NCI-H524 (cell line): ENCODE measurements at places on chromosomes 7 and 10.

- no peak for DNase-seq
Observed at GRCh38 chr10:1256432-1256725, 200.2 kb downstream of the WDR37 start.

GRCh38 chr10:30392564-30392990 lies 41.4 kb upstream of the MAP3K8 start:
- DNase-seq: peak; percentile 18

DNA sequence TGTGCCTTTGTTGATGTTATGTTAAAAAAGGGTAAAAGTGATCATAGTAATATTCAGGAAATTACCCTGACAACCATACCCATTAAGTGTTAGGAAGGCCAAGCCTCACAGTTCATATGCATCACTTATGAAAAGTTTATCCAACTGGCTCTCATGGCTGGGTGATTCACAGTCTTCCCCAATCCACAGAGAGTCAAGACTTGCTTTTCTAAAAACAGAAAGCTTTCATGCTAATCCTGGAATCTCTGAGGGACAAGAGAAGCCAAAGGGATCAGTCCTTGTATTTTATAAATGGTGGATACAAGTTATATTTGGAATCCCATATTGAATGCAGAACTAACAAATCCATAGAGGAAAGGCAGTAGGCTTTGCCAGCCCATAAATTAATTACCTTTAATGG lies 218.3 kb downstream of the JAZF1 start:
- DNase-seq: no peak

DNA sequence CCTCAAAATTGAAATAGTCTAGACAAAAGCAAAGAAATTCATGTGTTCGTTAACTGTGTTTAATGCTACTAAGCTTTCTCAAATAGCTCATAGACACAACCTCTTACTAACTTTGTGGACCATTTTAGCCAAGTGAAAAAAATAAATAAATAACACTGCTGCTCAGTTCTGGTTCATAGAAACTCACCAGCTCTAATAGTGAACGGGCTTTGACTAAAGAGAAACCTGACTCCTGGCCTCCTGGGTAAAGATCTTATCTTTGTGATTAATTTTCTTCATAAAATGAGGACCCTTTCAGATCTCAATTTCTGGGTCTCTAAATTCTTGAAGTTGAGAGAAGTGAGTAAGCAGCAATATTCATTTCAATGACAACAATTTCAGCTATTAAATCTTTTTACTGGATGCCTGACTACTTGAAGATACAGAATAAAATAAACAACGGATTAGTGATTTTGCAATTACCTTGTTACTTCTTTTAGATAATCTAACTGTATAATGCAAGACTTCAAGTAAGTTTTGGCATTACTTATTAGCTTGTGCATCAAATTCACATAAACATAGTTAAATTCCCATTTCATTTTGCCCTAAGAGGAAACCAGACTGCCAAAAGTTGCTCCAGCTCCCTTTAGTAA lies 3.1 kb downstream of the CADPS2 start:
- no peak for DNase-seq

DNA sequence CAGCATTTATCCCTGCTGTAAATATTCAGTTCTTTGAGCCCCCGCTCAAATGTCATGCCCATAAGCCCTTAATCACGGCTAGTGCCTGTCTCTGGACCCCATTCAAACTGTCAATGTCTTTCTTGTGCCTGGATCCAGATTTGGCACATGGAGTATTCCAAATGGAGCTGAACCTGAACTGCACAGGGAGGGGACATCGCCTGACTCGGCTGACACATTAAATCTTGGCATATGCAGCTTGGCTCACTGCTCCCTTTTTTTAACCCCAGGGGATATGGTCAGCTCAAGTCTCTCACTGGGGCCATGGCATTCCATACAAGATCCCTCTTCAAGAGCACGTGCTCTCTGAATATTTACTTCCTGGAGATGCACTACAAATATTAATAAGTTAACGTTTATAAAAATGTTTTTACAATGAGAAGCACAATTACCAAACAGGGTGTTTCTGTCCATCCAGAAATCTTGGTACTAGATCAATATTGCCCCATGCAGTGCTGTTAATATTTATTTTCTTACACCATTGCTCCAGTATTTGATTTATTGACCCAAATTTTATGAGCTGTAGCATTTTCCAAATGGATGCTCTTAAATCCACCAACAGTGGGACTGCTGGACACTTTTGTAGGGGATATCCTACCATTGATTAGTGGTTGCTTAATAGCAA lies 57.4 kb downstream of the FGFR2 start:
- DNase-seq: peak; percentile 57

- DNase-seq: peak; percentile 25
Observed at GRCh38 chr7:142516038-142516501, 233.2 kb upstream of the PRSS1 start.

- DNase-seq: no peak
Observed at GRCh38 chr10:106957823-106958588, 206.5 kb downstream of the SORCS1 start.

DNA sequence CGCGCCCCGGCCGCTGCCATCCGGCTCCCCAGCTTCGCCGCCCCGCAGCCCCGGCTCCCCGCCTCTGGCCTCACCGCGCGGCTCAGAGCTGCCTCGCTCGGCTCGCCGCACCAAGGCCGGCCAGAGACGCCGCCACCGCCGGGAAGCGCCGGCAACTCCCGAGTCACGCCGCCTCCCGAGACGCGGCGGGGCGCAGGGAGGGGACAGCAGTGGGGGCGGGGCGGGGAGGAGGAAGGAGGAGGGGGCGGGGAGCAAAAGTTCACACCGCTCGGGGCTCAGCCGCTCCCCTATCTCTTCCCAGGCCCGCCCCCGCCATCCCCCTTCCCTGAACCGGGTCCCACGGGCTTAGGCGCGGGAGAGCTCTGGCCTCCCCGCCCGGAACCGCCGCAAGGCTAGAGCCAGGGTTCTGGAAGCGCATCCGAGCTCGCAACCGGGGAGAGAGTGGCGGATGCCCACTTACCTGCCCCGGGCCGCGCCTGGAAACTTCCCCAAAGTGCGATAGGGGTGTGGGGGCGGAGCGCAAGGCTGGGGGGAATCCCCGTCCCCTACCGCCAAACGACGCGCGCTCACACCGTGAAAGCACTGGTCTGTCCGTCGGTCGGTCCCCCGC lies 1.0 kb downstream of the CHST15 start:
- no peak for DNase-seq

DNA sequence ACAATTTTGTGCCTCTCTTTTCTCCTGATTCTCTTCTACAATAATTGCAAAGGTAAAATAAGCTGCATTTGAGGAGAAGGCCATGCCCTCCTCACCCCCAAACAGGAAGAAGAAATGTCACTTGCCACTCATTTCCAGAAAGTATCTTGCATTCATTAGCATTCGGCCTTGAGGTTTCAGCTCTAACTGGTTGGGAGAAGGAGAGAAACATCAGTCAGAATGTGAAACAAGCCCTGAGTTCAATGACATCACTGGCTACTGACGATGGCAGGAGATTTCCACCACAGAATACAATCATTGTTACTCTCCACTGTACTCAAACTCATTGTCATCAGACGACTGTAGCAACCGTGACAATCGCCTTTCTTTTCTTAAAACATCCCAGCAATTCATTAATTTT lies 72.8 kb downstream of the PRKCQ start:
- DNase-seq: no peak

GRCh38 chr10:31947144-31947926 lies 18.7 kb upstream of the ARHGAP12 start:
- no peak for DNase-seq

DNA sequence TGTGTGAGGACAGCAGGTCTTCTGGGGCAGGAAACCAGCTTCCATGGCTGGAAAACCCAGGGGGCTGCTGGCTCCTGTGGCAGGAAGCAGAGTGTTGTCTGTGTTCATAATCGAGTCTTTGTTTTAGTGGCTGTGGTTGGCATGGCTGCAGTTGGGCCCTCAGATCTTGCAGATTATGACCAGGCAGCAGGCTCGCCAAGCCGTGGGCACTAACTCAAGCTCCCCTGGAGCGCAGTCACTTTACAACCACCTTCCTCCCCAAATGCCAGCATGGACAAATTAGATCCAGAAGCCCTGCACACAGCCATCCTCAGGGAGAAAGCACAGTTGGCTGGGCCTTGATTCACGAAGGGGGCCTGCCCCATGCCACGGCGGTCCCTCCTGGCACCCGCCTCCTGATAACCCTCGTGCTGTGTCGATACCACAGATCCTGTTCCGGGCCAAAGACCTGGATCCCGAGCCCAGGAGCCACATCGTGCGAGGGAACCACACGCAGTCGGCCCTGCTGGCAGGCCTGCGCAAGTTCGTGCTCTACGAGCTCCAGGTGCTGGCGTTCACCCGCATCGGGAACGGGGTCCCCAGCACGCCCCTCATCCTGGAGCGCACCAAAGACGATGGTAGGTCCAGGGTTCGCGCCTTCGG lies 552.5 kb upstream of the FOXK1 start:
- DNase-seq: no peak

- DNase-seq: no peak
Observed at GRCh38 chr7:71477441-71477840, 345.5 kb downstream of the GALNT17 start.

DNA sequence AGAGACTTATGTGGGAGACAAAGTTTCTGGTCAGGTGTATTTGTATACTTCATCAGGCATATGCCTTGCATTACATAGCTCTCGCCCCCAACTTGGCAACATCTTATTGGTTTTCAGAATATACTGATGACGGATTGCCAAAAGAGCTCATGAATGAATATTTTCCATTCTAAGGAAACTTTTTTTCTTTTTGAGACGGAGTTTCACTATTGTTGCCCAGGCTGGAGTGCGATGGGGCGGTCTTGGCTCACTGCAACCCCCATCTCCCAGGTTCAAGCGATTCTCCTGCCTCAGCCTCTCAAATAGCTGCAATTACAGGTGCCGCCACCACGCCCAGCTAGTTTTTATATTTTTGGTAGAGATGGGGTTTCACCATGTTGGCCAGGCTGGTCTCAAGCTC lies 6.0 kb downstream of the CYCS start:
- no peak for DNase-seq

DNA sequence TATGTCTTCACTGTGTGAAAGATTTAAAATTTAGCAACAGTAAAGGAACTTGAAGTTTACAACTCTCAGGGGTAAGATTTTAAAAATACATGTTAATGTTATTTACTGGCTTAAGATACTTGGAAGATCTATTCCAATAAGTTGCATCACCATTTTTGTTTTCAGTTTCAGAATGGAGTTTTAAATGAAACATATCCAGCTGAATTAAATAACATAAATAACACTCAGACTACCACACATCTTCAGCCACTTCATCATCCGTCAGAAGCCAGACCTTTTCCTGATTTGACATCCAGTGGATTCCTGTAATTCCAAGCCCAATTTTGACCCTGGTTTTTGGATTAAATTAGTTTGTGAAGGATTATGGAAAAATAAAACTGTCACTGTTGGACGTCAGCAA lies 44.3 kb downstream of the AHR start:
- DNase-seq: no peak

GRCh38 chr7:24595671-24596418 lies 22.6 kb downstream of the PALS2 start:
- no peak for DNase-seq

DNA sequence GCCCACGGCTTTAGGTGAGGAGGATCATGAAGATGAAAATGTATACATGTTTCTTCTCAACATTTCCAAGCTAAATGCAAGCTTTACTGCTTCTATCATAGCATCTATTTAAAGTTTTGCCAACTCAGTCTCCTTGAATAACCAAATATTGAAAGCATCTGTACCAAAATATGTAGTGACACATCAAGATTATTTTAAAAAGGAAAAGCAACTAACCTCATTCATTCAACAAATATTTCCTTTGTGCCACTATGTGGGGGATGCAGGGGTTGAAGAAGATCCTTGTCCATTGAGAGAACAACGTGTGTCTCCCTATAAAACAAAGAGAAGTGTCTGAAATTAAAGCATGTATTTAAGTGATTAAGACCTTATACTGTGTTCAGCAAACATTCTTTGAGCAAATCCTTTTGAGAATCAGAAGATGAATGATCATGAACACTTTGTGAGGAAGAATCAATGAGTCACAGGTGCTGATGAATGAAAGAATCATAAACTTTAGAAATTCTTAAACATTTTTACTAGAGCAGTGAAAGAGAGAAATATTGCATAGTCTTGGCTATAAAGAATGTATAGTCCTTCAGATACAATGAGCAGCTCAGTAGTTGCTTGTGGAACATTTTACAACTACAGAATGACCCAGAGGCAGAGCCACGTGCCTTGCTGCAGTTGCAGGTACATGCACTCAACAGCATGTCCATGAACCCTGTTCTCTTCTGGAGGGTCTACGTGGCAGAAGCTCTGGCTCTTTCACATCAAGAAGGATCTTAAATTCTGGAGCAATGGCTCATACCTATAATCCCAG lies 13.9 kb downstream of the TAS2R60 start:
- DNase-seq: no peak

DNA sequence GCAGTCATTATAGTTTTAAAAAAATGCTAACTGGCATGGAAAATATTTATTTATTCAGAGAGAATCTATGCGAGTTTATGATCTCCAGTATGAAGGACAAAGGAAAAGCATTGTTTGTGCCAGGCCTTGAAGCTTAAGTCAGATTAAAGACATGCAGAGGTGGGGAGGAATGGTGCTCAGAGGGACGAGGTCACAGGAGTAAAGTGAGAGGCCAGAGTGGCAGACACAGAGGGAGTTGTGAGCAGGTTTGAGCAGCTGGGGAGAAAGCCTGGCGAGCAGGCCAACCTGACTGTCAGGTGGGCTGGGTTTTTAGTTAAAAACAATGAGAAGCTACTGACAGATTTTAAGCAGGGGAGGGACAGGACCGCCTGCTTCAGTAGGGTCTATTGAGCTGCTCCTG lies 6.8 kb upstream of the CCNY start:
- peak; percentile 26 for DNase-seq

- no peak for DNase-seq
Observed at GRCh38 chr10:23534761-23535160, 95.9 kb downstream of the OTUD1 start.

DNA sequence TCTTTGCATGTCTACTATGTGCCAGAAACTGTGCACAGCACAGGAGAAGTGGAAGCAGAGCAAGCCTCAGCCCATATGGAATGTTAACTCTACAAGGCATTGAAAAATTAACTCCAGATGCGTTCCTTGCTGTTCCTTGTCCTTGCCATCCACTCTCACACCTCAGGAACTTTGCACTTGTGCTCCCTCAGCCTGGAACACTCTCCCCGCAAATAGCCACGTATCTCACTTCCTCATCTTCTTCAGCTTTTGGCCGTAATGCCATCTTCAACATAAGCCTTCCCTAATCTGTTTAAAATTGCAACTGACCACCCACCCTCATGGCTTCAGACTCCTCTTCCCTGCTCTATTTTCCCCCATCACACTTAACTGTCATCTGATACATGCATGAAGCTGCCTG lies 83.2 kb upstream of the CAPZA2 start:
- DNase-seq: no peak
